Type B pancreatic cell (in vitro differentiated cells): ENCODE measurements at places on chromosomes 5 and 9. TPM values are rescaled to one million over a fixed set of nuclear protein-coding genes. Genes with fewer than 3 reads are reported as not detected.

- DNase-seq: no peak
- H3K27ac ChIP-seq: no peak overlapping the region
- no peaks in the 10 kb centered on the region for H3K27me3 ChIP-seq
Measured at GRCh38 chr5:14611737-14612136, 30.1 kb downstream of the OTULINL start.

- no peaks in the 10 kb centered on the region for H3K36me3 ChIP-seq
- H3K27me3 ChIP-seq: peaks cover 40% of the 10 kb centered on the region
- peak within 1 kb of the TSS; percentile 57 for H3K27ac ChIP-seq
- H3K4me3 ChIP-seq: peak within 1 kb of the TSS; percentile 86
- DNase-seq: no peak
Measured at GRCh38 chr5:168528521-168529373, at the start of gene FBLL1. TSS of gene FBLL1 (plus strand) at chr5:168529305. CDS start at chr5:168529505, 200 bp downstream.

DNA sequence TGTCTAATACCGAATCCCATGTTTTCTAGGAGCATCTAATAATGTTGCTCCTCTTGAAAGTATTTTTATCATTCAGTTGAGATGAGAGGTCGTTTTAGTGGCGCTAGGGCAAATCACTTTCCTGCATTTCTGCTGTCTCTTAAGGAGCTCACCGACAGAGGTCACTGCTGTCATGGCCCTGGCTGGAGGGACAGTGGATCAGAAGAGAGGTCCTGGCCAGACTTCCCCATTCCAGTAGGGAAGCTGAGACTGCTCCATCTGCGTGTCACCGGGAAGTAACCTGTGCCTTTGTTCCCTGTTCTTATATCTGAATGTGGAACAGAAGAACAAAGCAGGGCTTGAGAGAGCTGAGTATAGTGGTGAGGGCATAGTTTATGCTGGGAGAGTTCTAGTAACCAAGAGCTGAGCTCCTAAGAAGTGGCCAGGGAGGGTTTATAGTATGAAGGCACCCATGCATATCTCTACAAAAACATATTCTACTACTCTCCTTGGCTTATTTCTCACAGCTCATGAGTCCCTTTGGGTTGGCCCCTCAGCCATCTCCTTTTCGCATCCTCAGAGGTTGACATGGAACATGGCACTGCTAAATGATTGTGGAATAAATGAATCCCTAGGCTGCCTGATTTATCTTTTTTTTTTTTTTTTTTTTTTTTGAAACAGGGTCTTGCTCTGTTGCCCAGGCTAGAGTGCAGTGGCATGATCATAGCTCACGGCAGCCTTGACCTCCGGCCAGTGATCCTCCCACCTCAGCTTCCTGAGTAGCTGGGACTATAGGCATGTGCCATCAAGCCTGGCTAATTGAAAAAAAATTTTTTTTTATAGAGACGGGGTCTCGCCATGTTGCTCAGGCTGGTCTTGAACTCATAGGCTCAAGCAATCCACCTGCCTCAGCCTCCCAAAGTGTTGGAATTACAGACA lies 27.2 kb downstream of the ATP6V0E1 start:
- H3K27me3 ChIP-seq: no peaks in the 10 kb centered on the region
- H3K36me3 ChIP-seq: peaks cover 12% of the 10 kb centered on the region
- peaks cover 19% of the 10 kb centered on the region for H3K4me1 ChIP-seq
- H3K27ac ChIP-seq: peak overlapping the region; percentile 17
- no peak for DNase-seq

- H3K27ac ChIP-seq: no peak overlapping the region
- no peak for DNase-seq
- peaks cover 23% of the 10 kb centered on the region for H3K4me1 ChIP-seq
- no peaks in the 10 kb centered on the region for H3K27me3 ChIP-seq
- H3K36me3 ChIP-seq: peaks cover 11% of the 10 kb centered on the region
Measured at GRCh38 chr9:125659954-125660353, 47.1 kb downstream of the MAPKAP1 start.

- peaks cover 17% of the 10 kb centered on the region for H3K27me3 ChIP-seq
- no peaks in the 10 kb centered on the region for H3K36me3 ChIP-seq
- peak; percentile 3 for DNase-seq
- no peak overlapping the region for H3K4me3 ChIP-seq
- no peak overlapping the region for H3K27ac ChIP-seq
- no peaks in the 10 kb centered on the region for H3K4me1 ChIP-seq
Measured at GRCh38 chr5:3375586-3376311, 219.9 kb upstream of the IRX1 start.

DNA sequence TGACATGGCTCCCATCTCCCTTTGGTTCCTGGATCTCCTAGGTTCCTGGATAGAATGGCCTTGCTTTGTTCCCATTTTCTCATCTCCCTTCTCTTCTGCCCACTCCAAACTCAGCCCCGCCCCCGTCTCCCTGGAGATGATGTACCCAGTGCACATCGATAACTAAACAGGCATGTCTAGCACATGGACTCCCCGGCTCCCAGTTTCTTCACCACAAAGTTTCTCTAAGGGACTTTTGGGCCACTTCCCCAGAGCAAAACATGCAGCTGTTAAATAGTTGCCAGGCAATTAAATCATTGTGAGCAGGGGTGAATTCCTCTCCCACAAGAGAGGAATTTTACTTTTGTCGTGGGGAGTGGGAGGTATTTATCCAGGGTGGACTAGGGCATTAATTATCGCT lies 259.0 kb downstream of the GADD45G start:
- H3K36me3 ChIP-seq: no peaks in the 10 kb centered on the region
- no peak for DNase-seq
- H3K27ac ChIP-seq: no peak overlapping the region
- H3K4me1 ChIP-seq: peaks cover 26% of the 10 kb centered on the region

DNA sequence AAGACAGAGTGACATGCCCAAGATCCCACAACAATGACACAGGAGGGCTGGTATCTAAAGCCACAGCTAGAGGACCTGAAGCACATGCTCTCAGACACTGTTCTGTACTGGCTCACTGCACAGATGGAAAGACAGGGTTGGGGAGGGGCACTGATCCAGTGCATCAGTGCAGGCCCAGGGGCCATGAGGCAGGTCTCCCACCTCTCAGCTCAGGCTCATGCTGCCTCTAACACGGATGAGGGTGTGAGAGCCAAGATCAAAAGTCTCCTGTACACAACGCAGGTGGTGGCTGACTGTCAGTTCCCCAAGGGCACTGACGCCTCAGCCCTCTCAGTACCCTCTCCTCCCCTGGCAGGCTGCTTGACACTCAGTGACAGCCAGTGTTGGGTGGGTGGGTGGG lies 10.9 kb downstream of the RAPGEF1 start:
- peaks cover 4% of the 10 kb centered on the region for H3K36me3 ChIP-seq
- H3K4me3 ChIP-seq: no peak overlapping the region
- peak overlapping the region; percentile 73 for H3K27ac ChIP-seq
- no peak for DNase-seq
- no peaks in the 10 kb centered on the region for H3K27me3 ChIP-seq

DNA sequence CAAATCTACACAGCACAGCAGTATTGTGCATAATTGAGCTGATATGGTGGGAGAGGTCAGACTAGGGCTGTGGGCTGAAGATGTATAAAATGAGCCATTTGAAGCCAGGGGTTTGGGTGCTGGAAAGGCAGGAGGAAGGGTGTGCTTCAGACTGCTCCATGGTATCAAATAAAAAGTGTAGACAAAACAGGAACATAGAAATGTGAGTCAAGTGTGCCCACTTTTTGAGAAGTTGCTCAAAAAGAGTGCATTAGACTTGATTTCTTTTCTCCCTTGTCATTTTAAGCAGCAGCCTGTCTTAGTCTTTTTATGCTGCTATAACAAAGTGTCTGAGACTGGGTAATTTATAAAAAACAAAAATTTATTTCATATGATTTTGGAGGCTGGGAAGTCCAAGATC lies 55.8 kb upstream of the ZFAND5 start:
- H3K27me3 ChIP-seq: peaks cover 3% of the 10 kb centered on the region
- H3K4me1 ChIP-seq: no peaks in the 10 kb centered on the region
- H3K4me3 ChIP-seq: no peak overlapping the region
- no peak for DNase-seq
- H3K36me3 ChIP-seq: no peaks in the 10 kb centered on the region

ORM2 gene
- total RNA-seq: not detected in 2 replicates

RECK gene
- 1.9 and 11.7 TPM in 2 replicates for total RNA-seq

LCN9 gene
- total RNA-seq: 1.1 and 2.0 TPM in 2 replicates

FGF10 gene
- 1.5 and 9.8 TPM in 2 replicates for total RNA-seq

ZMAT2 gene
- 57.4 and 59.0 TPM in 2 replicates for total RNA-seq

TARS1 gene
- total RNA-seq: 174 and 183 TPM in 2 replicates

PSD2 gene
- 0.19 and 0.27 TPM in 2 replicates for total RNA-seq

PKD2L2 gene
- total RNA-seq: not detected in 2 replicates

ASS1 gene
- total RNA-seq: 29.1 and 80.1 TPM in 2 replicates

ACOT12 gene
- 0.46 and 0.74 TPM in 2 replicates for total RNA-seq
